ENCODE measurements at places on chromosomes 11 and 22. TPM values are rescaled to one million over a fixed set of nuclear protein-coding genes. Genes with fewer than 3 reads are reported as not detected.

The ZP1 gene
- 0.09 TPM for total RNA-seq

The MMP7 gene
- 24.6 TPM for total RNA-seq

The SMTN gene
- 27.3 TPM for total RNA-seq

The RFPL1 gene
- total RNA-seq, result not detected

The OR52I2 gene
- total RNA-seq, result not detected

The OR6T1 gene
- not detected for total RNA-seq

Measured in A549 treated with CORT108297 at 1 μM for 4 hours (cell line).